ENCODE measurements at places on chromosomes 13 and 19.

DNA sequence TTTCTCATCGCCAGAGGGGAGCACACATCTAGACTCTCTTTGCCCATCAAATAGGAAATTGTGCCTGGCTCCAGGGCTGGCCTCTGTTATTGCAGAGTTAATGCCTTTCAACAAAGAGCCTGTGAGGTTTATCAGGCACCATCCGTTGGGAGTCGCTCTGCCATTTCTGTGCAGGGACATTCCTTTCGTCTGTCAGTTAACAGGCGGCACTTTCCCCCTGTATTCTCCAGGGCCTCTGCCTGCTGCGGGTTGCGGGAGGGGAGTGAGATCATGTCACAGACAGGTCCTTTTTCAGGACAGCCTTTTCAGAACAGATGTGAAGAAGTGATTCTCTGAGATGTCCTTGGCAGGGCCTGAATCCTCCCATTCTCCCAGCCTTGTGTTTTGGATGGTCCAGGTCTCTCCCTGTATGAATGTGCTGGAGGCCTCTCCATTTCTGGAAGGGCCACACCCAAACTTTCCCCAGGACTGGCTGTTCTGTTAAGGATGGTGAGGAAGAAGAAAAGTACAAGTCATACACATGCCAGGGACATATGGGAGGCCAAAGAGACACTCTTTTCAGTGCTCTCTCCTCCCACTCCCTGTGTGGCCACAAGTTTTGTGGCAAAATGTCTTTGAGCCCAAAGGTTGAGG is 14.9 kb downstream of the SERP2 start:
- no peak for DNase-seq

GRCh38 chr13:109718726-109719125 is 67.7 kb downstream of the IRS2 start:
- DNase-seq, result no peak

- peak; percentile 49 for DNase-seq
Measured at GRCh38 chr13:23621316-23621645, 51.1 kb downstream of the TNFRSF19 start.

- no peak for DNase-seq
Measured at GRCh38 chr13:35046587-35046986, 104.5 kb downstream of the NBEA start.

GRCh38 chr13:43546251-43546650 is 240.5 kb downstream of the ENOX1 start:
- no peak for DNase-seq

GRCh38 chr19:17580470-17581144 is 25.2 kb downstream of the COLGALT1 start:
- DNase-seq, result no peak

- no peak for DNase-seq
Measured at GRCh38 chr13:40076765-40077362, 421.4 kb downstream of the COG6 start.

GRCh38 chr19:13817018-13817614 is 21.9 kb downstream of the ZSWIM4 start:
- DNase-seq, result no peak

- no peak for DNase-seq
Measured at GRCh38 chr19:30222992-30223865, 149.0 kb upstream of the ZNF536 start.

GRCh38 chr19:47458672-47459071 is 13.0 kb downstream of the SLC8A2 start:
- no peak for DNase-seq

- DNase-seq, result no peak
Measured at GRCh38 chr19:33644284-33644836, 22.6 kb downstream of the CHST8 start.

Measured in H54 (cell line).